SJSA1 (cell line): ENCODE measurements at places on chromosomes 12 and 14. TPM values are rescaled to one million over a fixed set of nuclear protein-coding genes. Genes with fewer than 3 reads are reported as not detected.
A peak's percentile ranks its signal among the peaks of the same experiment; 100 is the strongest.

DNA sequence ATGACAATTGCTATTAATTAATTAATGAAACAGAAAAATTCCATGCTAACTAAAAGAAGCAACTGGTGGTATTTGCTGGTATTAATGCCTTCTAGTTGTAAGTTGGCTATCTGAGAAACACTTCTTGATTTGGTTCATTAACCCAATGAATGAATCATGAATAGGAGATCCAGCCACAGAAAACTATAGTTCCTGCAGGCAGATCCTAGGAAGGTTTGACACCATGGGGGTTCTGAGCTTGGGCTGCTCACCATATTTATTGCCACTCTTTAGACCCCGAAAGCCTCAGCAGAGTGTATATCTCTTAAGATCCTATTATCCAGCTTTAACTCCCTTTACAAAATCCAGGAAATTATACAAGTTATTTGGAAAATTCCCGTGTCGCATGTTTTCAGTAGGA is 81.4 kb upstream of the REP15 start:
- H3K27me3 ChIP-seq, result no peaks in the 10 kb centered on the region
- no peak for DNase-seq
- H3K27ac ChIP-seq, result peak overlapping the region; percentile 94
- no peaks in the 10 kb centered on the region for H3K36me3 ChIP-seq
- H3K4me1 ChIP-seq, result peaks cover 66% of the 10 kb centered on the region

DNA sequence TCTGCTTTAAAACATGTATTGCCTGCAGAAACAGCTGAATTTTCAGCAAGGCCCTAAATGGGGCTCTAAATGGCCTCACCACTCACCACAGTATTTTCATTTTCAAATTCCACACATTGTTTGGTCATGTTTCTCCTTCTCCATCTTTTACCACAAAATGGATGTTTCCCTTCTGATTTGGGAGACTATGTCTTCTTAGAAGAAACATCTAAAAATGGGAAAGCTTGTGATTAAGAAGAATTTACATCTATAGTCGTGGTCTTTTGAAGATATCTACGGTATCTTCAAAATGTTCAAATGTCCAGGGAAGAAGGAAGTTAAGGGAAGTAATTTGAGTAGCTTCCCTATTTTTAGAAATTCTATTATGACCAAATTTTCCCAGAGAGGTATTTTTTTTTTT is 20.7 kb upstream of the TUBA1C start:
- H3K36me3 ChIP-seq, result peaks cover 4% of the 10 kb centered on the region; the same call in 1 of the 2 replicates
- peak overlapping the region; percentile 91 for H3K27ac ChIP-seq
- H3K4me1 ChIP-seq, result peaks cover 28% of the 10 kb centered on the region
- no peak for DNase-seq
- H3K4me3 ChIP-seq, result no peak overlapping the region

GRCh38 chr14:59328454-59328853 is 136.7 kb downstream of the GPR135 start:
- peaks cover 8% of the 10 kb centered on the region for H3K4me1 ChIP-seq
- no peak overlapping the region for H3K4me3 ChIP-seq
- H3K27ac ChIP-seq, result no peak overlapping the region
- H3K27me3 ChIP-seq, result no peaks in the 10 kb centered on the region
- DNase-seq, result no peak
- peaks cover 6% of the 10 kb centered on the region for H3K36me3 ChIP-seq

DNA sequence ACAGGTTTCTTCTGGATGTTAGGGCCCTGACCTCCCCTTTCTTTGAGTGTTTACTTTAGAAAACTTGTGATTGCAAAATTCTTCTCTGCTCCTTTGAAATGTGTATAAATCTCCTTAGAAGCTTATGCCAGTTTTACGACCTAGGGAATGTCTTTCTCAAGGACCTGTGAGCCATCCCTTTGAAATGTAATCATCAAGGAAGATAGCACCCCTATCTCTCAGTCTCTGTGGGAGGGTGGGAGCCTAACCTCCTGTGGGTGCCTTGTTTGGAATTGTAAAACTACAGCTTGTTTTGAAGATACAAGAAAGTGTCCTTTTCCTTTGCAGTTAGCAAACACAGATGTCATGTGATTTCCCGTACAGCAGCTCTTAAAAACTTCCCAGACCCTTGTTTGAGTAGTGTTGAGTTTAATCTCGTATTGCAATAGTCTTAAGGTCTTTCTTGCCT is 3.3 kb downstream of the OR10AD1 start:
- H3K4me1 ChIP-seq, result peaks cover 25% of the 10 kb centered on the region
- no peak overlapping the region for H3K4me3 ChIP-seq

DNA sequence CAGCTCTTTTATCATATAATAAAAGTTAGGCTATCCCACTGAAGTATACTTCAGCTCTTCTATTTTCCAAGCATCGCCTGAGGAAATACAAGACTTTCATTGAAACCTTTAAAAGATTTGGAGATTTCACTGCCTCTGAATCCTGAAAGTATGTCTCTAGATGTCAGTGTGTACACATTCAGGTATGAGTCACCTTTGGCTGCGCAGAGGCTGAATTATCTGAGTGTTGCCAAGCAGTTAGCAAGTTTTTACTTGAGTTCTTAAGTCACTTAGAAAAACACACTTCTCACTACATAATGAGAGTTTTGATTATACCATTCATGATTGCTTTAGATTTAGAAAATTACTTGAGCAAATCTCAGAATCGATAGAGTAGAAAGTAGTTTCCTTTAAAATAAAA is 210.3 kb downstream of the TMTC2 start:
- H3K4me3 ChIP-seq, result no peak overlapping the region
- no peaks in the 10 kb centered on the region for H3K4me1 ChIP-seq

GRCh38 chr12:574475-575128 is 88.6 kb downstream of the NINJ2 start:
- H3K36me3 ChIP-seq, result no peaks in the 10 kb centered on the region
- H3K27me3 ChIP-seq, result no peaks in the 10 kb centered on the region
- no peak overlapping the region for H3K27ac ChIP-seq
- H3K4me1 ChIP-seq, result peaks cover 54% of the 10 kb centered on the region

COX8C gene
- total RNA-seq, result not detected in 2 replicates

DNA sequence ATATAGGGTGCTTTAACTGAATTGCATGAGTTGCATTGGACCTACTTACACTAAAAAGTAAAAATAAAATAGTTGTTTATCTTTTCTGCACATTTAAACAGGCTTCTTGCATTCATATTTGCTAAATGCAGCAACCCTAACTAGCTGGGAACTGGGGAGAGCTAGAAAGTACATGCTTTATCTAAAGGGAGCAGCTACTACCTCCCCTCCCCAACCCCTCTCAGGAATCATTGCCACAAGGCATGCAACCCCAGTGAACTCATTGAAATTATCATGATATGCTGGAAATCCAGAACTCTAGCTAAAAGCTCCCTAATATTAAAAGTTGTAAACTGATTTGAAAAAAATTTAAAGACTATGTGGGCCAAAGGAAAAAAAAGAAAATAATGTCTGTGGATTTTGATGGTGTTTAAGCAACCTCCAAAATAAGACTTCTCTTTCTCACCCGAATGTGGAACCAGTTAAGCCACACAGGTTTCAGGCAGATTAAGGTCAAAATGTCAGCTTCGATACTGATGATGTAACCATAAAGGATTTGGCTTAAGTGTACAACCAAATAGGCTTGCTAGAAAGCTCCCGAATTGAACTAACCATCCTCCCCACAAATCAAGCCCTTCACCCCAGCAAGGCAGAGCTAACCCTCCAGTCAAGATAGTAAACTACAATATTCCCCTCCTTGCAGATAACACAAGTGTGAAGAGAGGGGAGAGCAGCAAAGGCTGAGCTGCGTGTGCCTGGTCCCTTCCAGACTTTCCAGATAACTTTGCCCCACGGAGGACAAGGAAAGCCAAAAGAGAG is 13.8 kb upstream of the POC1B start:
- peaks cover 20% of the 10 kb centered on the region for H3K4me1 ChIP-seq
- no peak overlapping the region for H3K27ac ChIP-seq
- no peaks in the 10 kb centered on the region for H3K27me3 ChIP-seq
- H3K4me3 ChIP-seq, result no peak overlapping the region

GRCh38 chr14:79487632-79488031 is 723.7 kb downstream of the DIO2 start:
- no peak overlapping the region for H3K27ac ChIP-seq
- no peak for DNase-seq
- H3K27me3 ChIP-seq, result no peaks in the 10 kb centered on the region
- H3K4me3 ChIP-seq, result no peak overlapping the region

DNA sequence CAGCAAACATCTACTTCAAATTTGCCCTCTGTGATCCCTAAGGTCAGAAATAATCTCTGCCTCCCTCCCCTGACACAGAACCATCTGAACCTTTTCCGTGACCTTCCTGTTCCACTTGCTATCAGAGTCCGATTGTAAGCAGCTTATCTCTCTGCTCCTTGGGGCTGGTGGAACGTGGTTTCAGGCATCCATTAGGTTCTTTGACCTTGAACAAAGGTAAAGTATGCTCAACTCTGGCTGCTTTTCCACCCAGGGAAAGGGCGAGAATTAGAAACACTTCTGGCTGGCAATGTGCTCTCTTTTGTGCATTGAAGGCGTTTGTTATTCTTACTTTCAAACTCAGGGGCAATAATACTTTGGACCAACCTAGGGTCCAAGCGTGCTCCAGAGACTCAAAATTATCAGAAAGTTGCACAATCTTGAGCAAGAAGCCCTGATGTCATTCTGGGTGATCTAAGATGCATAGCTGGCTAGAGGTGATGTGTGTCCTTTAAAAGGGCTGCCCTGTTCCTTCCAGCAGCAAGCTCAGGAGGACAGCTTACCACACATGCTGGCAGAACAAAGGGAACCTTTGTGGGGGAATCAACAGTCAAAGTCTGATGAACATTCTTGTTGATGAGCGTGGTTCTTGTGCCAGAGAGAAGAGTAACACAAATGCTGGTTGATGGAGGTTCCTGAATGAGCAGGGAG is 29.8 kb downstream of the ADGRD1 start:
- H3K27me3 ChIP-seq, result no peaks in the 10 kb centered on the region
- no peaks in the 10 kb centered on the region for H3K4me1 ChIP-seq
- peak; percentile 7 for DNase-seq
- no peak overlapping the region for H3K4me3 ChIP-seq

GRCh38 chr12:94535510-94535921 is 75.8 kb upstream of the CEP83 start:
- H3K27ac ChIP-seq, result no peak overlapping the region
- H3K4me3 ChIP-seq, result no peak overlapping the region
- no peaks in the 10 kb centered on the region for H3K27me3 ChIP-seq
- no peaks in the 10 kb centered on the region for H3K36me3 ChIP-seq
- H3K4me1 ChIP-seq, result no peaks in the 10 kb centered on the region

DNA sequence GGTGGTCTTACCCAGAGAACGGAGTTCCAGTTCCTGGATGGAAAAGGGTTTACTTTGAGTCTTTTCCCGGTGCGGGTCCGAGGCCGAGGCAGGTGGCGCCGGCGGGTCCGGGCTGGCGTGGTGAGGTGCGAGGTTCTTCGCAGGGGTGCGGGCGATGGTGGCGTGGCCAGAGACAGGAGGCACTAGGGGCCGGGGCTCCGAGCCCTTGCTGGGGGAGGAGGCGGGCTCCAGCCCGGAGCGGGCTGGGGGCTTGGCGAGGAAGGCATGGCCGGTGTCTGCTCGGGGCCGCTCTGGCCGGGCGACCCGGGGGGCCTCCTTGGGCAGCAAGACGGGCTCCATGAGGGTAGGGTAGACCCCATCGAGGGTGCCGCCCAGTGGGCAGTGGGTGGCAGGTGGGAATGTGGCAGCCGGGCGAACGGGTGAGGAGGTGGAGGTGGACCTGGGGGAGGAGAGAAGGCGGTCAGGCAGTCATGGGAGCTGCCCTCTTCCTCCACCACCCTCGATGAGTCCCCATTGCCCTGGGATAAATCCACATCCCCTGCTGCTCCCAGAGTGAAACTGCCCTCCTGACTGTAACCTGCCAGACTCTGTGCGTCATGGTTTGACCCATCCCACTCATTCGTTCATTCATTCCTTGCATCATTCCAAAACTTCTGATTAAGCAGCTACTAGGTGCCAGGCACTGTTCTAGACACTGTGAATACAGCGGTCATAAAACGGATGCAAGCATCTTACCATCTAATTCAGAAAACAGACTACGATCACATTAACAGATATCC is 42.0 kb downstream of the RFLNA start:
- H3K27me3 ChIP-seq, result no peaks in the 10 kb centered on the region
- H3K4me1 ChIP-seq, result no peaks in the 10 kb centered on the region
- H3K4me3 ChIP-seq, result no peak overlapping the region
- peaks cover 80% of the 10 kb centered on the region for H3K36me3 ChIP-seq
- H3K27ac ChIP-seq, result no peak overlapping the region

DNA sequence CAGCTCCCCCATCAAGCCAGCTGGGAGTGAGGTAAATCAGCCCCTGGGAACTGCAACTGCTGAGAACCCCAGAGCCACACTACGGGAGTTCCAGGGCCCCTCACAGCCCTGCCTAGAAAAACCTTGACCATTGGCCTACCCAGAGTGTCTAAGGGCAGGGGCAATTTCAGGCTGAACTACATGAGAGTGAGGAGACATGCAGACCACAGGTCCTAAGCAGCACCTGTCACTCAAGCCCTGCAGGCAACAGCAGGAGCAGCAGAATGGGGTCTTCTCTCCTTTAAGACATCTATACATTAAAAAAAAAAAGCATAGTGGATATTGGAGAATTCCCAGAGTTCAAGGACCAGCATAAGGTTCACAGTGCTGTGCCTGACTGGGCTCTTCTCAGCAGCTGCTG is 4.9 kb downstream of the NCKAP5L start:
- H3K4me3 ChIP-seq, result no peak overlapping the region
- H3K4me1 ChIP-seq, result peaks cover 52% of the 10 kb centered on the region
- H3K36me3 ChIP-seq, result peaks cover 63% of the 10 kb centered on the region
- H3K27ac ChIP-seq, result no peak overlapping the region

- no peaks in the 10 kb centered on the region for H3K27me3 ChIP-seq
- H3K36me3 ChIP-seq, result 0 out of 2 replicates have a peak, but pooled peaks cover 4% of the 10 kb centered on the region
- peaks cover 35% of the 10 kb centered on the region for H3K4me1 ChIP-seq
- H3K27ac ChIP-seq, result no peak overlapping the region
Measured at GRCh38 chr12:53225635-53226424, 6.2 kb downstream of the RARG start.

AKAP5 gene
- total RNA-seq, result 7.3 and 8.3 TPM in 2 replicates

DNA sequence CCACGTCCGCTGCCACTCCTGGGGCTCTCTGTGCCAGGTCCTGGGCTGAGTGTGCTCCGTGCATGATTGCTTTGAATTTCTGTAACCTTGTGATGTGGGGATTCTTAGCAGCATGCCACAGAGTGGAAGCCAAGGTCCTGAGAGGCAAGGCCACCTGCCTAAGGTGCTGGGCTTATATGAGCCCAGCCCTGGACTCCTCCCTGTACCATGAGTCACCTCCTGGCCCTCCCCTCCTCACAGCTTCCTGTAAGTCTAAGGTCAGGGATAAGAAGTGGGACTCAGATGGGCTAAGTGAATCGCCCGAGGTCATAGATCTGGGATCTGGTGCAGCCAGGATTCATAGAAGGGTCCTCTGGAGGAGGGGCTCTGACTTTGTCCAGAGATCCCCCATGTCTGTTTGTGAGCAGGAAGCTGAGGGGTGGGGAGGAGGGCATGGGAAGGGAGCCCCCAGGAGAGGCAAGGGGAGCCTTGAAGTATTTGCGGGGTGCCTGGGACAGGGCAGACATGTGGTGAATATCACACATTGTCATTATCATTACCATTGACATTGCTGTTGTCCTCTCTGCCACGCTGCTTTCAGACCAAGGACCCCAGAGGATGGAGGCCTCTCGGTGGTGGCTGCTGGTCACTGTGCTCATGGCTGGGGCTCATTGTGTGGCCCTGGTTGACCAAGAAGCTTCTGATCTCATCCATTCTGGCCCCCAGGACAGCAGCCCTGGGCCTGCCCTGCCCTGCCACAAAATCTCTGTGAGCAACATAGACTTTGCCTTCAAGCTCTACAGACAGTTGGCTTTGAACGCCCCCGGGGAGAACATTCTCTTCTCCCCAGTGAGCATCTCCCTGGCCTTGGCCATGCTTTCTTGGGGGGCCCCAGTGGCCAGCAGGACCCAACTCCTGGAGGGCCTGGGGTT is 28.8 kb downstream of the SERPINA3 start:
- no peak overlapping the region for H3K27ac ChIP-seq
- no peaks in the 10 kb centered on the region for H3K27me3 ChIP-seq
- no peak for DNase-seq
- no peaks in the 10 kb centered on the region for H3K4me1 ChIP-seq

CRIP1 gene
- total RNA-seq, result 0.39 TPM in 1 of 2 replicates, not detected in the other

GRCh38 chr12:106722837-106723236 is 51.6 kb upstream of the RIC8B start:
- no peak overlapping the region for H3K4me3 ChIP-seq
